Mesenteric fat pad (tissue), 1 donor: ENCODE measurements at places on chromosomes 1 and 21.

DNA sequence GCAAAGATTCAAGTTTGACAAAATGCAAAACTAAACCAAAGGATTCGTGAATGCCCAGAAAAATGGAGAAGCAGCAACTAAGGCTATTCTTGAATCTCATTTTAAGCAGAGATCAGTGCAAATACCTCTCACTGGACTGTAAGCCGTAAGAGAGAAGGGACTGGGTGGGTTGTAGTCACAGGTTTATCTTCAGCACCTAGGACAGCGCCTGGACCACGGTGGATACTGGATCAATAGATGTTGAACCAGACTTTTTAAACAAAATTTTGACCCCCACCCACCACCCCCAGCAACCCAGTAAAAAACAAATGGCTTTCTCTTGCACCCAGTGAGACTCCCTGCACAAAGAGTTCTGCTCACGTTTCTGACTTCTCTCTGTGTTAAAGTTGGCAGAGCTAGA lies 347.1 kb downstream of the AJAP1 start:
- peak; percentile 28 for DNase-seq

DNA sequence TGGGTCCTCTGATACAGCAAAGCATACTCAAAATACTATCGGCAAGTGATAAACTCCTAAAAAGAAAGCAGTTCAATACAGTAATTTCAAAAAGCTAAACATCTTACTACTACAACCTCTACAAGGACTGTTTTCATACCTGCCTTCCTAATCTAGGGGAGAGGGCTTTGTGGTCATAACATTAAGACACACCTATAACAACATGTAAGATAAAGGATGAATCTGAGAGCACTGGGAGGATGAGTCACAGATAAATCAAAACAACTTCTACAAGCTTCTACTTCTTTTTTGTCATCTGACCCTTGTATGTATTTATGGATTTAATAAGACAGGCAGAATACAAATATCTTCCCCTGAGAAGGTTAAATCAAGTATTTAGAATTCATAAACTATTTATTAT lies 40.0 kb downstream of the LTN1 start:
- no peak for DNase-seq

DNA sequence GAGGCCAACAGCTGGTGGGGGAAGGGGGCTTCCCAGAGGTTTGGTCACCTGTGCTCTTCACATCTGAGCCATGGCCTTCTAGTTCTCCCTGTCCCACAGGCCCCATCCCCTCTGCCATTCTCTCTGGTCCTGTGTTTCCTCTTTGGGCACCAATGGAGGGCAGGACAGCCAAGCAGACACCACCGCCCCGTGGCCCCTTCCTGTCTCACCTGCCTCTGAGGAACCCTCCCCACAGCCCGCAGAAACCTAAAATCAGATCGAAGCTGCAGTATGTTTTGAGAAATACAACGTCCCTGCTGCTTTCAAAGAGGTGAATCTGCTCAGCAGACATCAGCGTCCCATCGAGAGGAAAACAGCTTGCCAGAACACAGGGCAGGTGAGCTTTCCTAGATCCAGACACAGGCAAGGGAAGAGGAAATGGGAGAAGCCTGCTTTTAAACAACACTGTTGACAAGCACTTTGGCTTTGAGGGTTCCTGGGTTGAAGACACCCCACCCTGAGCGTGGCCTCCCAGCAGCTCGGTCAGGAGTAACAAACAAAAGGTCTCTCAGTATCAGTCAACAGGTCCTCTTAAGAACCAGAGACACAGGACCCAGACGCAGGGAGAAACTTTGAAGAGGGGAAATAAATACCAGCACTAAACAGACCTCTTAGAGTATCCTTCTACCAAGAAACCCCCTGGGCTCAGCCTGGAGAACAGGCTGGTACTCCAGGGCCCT lies 2.3 kb downstream of the PANK4 start:
- no peak for DNase-seq

DNA sequence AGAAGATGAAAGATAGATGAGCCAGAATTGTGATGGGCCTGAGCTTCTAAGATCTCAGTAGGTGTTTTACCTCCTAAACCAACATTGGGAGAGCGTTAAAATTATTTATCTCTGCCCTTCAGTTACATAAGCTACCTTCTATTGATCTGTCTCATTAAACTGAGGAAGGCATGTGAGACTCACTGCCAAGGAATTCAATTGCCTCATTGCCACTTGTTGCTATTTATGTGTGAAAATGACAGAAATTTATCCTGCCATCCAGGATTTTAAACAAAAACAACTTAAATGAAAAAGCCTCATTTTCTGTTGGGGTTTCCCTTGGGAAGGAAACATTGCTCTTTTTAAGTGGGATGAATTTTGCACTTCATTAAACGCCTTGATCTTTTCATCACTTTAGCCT lies 78.7 kb upstream of the RUNX1 start:
- no peak for DNase-seq

- no peak for DNase-seq
These were observed 50.6 kb upstream of the ZC3H12A start for GRCh38 chr1:37423810-37424209.

DNA sequence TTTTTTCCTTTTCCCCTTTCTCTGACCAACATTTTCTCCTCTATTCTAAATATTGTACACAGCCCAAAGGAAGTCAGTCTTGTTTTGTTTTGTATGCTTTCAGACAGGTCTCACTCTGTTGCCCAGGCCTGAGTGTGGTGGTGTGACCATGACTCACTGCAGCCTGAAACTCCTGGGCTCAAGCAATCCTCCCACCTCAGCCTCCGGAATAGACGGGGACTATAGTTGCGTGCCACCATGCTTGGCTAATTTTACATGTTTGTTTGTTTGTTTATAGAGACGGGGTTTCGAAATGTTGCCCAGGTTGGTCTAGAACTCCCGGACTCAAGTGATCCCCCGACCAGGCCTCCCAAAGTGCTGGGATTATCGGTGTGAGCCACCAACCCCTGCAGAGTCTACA lies 72.8 kb downstream of the NRIP1 start:
- no peak for DNase-seq

DNA sequence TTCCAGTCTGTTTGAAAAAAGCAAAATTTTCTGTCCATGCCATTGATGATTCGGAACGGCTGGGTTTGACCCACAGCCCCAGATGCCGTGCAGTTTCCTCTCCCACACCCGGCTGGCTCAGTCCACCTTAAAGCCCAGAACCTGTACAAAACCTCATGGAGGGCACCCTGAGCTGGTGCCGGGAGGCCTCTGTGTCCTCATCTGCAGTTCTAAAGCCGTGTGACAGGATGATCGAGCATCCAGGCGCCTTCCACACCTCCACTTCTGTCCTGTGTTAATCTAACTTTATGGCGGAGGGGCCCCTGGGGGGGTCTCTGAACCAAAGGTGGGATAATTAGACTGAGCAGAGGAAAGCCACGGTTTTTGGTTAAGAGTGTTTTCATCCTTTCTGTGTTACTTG lies 49.6 kb downstream of the SLC37A1 start:
- DNase-seq: peak; percentile 71
